ENCODE measurements at places on chromosomes 4 and X.
A peak's percentile ranks its signal among the peaks of the same experiment; 100 is the strongest.

- H3K4me3 ChIP-seq: no peak within 1 kb of the TSS
- no peak within 1 kb of the TSS for H3K27ac ChIP-seq
- H3K36me3 ChIP-seq: no peaks in the 10 kb centered on the region
- no peaks in the 10 kb centered on the region for H3K27me3 ChIP-seq
- DNase-seq: peak; percentile 6
- H3K4me1 ChIP-seq: peaks cover 3% of the 10 kb centered on the region
Measured at GRCh38 chr4:71338846-71339593, at the start of gene SLC4A4. SLC4A4 (plus strand) TSS chr4:71339020.

GRCh38 chr4:89619206-89619962 lies 217.6 kb downstream of the SNCA start:
- no peak overlapping the region for H3K4me3 ChIP-seq
- H3K27ac ChIP-seq: no peak overlapping the region
- no peaks in the 10 kb centered on the region for H3K36me3 ChIP-seq
- no peak for DNase-seq
- no peaks in the 10 kb centered on the region for H3K4me1 ChIP-seq

DNA sequence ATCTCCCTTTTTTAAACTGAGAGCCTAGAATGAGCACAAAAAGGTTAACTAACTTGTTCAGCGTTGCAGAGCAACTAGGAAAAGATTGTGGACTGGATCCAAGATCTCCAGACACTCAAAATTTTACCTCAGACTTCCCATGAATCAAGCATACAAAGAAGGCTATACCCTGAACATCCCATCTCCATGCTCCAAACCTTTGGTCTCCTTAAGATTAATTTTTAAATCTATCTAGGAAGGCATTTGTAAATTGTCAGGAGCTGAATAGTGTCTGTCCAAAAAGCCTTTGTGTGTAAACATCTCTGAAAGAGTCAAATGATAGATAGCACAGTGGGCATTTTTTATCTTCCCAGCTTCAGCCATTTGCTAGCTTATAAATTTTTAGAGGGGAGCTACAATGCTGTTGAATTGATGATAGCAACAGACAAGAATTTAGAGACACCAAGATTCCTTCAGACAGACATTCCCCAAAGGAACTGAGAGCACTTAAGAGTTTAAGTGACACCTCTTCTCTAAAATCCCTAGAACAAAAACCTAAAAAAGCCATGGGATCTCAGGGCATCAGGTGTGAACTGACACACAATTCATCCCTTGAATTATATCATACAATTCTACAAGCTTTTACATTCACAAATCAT lies 480.8 kb upstream of the FAM241A start:
- no peak overlapping the region for H3K4me3 ChIP-seq
- no peak overlapping the region for H3K27ac ChIP-seq
- no peak for DNase-seq
- no peaks in the 10 kb centered on the region for H3K36me3 ChIP-seq

GRCh38 chr4:128601991-128602695 lies 207.4 kb upstream of the JADE1 start:
- peaks cover 2% of the 10 kb centered on the region for H3K4me1 ChIP-seq
- H3K27me3 ChIP-seq: peaks cover 6% of the 10 kb centered on the region
- H3K27ac ChIP-seq: no peak overlapping the region
- H3K4me3 ChIP-seq: no peak overlapping the region
- H3K36me3 ChIP-seq: no peaks in the 10 kb centered on the region

DNA sequence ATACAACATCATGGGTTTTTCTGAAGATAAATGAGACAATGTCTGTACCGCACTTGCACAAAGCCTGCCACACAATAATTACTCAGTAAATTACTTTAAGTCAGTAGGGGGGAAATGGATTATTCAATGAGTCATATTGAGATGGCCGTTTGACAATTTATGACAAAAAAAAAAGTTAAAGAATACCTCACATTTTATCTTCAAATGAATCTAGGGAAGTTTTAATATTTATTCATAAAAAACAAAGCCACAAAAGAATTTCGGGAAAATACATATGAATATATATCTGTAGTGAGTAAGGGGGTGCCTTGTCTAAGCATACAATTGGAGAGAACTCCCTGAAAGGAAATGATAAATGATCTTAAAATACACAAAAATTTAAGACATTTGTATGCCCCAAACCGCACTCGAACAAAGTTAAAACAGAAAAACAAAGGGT lies 197.0 kb upstream of the SLC7A11 start:
- no peaks in the 10 kb centered on the region for H3K36me3 ChIP-seq
- no peaks in the 10 kb centered on the region for H3K4me1 ChIP-seq
- H3K27ac ChIP-seq: no peak overlapping the region
- DNase-seq: no peak
- no peaks in the 10 kb centered on the region for H3K27me3 ChIP-seq

GRCh38 chrX:115988825-115989224 lies 181.7 kb upstream of the AGTR2 start:
- no peak for DNase-seq
- H3K27me3 ChIP-seq: peaks cover 12% of the 10 kb centered on the region
- no peaks in the 10 kb centered on the region for H3K4me1 ChIP-seq
- H3K27ac ChIP-seq: no peak overlapping the region

DNA sequence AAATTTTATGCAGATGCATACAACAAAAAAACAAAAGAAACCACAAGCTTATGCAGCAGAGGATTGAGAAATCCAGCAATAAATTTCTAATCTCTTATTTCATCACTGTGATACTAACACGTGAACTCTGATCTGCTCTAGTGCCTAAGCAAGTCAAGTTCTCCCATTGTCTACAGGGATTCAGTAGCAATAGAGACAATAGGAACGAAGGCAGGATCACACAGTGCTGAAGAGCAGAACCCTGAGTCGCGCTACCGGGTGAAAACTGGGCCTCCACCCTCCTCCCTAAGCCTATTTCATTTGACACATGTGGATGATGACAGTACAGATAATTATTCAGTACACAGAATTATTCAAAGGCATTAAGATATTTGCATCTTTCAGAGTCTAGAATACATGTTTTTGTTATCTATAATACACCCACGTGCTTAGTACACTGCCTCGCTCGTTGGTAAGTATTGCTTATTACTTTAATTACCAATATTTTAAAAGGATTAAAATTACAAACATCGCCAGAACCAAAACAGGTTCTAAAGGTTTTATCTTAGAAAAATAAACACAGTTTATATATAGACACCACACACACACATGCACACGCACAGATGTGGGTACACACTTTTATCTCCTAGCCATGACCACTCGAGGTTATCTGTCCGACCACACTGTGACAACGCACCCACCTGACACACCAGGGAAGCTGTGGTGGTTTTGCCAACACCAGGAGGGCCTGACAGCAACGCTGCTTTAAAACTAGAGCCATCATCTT lies 60.1 kb downstream of the RFC1 start:
- peaks cover 3% of the 10 kb centered on the region for H3K4me1 ChIP-seq
- no peak overlapping the region for H3K4me3 ChIP-seq
- no peaks in the 10 kb centered on the region for H3K27me3 ChIP-seq
- H3K27ac ChIP-seq: no peak overlapping the region
- no peak for DNase-seq
- H3K36me3 ChIP-seq: peaks cover 36% of the 10 kb centered on the region

DNA sequence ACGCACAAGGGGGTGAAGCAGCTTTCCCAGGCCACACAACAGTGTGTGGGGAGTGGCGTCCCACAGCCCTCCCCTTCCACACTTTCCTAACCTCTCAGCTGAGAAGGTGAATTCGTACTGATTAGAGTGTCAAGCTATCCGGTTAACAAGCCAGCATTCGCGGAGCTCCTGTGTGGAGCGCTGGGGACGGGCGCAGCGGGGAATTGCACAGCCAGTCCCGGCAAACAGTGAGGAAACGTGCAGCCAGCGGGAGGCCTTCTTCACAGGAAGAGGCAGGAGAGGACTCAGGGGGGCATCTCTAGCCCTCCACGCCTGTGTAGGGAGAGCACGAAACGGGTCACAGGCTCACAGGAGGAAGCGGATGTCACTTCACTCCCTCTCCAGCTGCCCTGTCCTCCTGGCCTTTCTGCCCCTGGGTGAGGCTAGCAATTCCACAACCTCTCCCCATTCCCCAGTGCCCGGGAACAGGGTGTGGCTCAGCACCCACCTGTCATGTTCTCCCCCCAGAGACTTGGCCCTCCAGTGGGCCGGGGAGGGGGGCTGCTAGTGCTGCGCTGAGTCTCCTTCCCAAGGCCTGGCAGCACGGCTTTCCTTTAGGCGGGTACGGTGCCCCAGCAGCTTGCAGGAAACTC lies 117.3 kb downstream of the CPZ start:
- no peaks in the 10 kb centered on the region for H3K4me1 ChIP-seq
- H3K36me3 ChIP-seq: no peaks in the 10 kb centered on the region
- H3K27me3 ChIP-seq: no peaks in the 10 kb centered on the region
- DNase-seq: no peak
- no peak overlapping the region for H3K27ac ChIP-seq

Measured in stimulated activated naive B cell treated with anti-CD40 and anti-IgM and Interleukin-4, amounts not matched to agents 10 μg/mL and 1 μg/mL and 100 μg/mL, for 72 hours (primary cell).